NCI-H1105 treated with DMSO at 0.1 percent for 48 hours (cell line): ENCODE measurements at places on chromosomes 2 and 18.

GRCh38 chr2:172736424-172737174 is 954 bp downstream of the RAPGEF4 start:
- DNase-seq: no peak

DNA sequence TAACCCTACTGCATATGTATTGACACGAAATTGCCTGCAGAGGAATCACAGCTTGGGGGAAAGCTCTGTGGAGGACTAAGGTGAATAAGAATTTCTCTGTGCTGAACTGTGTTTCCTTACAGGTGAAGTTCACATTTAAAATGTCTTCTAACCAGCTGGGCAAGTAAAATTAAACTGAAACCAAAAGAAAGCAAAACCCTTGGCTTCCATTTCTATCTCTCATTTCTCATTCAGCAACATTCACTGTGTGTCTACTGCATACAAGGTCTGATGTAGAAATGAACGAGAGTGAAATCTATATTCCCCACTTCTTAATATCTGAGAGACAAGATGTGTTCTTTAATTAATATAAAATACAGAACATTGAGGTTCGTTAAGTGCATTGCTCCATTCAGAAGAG is 397.3 kb downstream of the SOX11 start:
- no peak for DNase-seq

- DNase-seq: no peak
These were observed 57.6 kb downstream of the ATOH8 start for GRCh38 chr2:85811180-85812093.

DNA sequence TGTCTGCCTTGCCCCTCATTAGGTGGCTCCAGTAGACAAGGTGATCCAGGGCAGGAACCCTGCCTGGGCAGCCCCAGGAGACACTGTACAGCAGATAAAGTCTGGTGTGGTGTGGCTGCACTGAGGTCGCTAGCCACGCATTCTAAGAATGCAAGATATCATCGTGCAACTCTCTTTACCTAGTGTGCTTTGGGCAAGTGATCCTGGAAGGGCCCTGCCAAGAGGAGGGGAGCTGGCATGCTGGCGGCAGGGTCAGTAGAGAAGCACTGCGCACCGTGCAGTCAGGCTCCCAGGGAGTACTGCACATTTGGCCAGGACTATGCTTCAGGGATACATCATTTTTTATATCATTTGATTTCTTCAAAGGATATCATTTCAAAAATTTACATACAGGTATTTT is 195.3 kb upstream of the SMAD2 start:
- no peak for DNase-seq

- no peak for DNase-seq
These were observed 93.2 kb upstream of the DLX2 start for GRCh38 chr2:172195836-172196376.
